ENCODE measurements at places on chromosomes 1 and 21.

DNA sequence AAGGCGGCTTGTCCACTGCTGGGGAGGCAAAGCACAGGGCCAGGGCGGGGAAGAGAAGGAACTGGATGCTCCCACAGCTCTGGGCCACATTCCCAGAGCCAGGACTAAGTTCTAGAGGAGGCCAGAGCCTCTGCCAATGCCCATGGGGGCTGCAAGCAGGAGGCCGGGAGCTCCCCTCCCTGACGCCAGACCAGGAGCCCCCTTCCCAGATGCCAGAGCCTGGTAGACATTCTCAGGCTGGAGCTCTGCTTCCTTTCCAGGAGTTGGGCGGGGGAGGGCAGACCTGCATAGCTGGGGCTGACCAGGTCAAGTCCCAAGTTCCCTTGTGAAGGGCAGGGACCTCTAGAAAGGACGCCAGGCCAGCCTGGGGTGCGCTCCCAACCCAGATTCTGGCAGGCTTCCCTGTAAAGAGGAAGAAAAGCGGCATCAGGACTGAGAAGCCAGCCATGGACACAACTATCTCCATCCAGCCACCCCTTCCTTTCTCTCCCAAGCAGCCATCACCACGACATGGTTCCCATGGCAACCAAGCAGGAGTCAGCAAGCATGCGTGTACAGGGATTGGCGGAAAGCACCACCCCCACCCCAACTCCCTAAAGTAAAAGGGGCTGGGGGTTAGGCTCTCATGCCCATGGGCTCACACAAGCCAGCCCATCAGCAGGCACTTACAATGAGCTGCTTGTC, 13.4 kb downstream of the KIF21B start:
- no peak for DNase-seq

GRCh38 chr1:206082831-206083695, 30.1 kb downstream of the RHEX start:
- DNase-seq: no peak

DNA sequence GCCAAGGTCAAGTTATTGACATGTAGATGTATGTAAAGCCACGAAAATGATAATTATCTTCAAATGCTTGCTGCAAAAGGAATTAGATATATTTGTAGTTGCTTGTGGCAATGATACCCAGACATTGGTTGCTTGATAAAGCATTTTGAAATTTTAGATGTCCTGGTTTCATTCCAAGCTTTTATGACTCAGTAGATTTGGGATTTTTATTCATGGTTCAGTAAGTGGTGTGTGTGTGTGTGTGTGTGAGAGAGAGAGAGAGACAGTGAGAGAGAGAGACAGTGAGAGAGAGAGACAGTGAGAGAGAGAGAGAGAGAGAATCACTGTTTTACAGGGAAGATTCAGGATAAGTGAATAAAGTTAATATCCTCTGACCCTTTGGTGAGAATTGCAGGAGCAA, 498.2 kb upstream of the C1orf87 start:
- DNase-seq: no peak

GRCh38 chr1:186812570-186812969, 16.2 kb upstream of the PLA2G4A start:
- no peak for DNase-seq

DNA sequence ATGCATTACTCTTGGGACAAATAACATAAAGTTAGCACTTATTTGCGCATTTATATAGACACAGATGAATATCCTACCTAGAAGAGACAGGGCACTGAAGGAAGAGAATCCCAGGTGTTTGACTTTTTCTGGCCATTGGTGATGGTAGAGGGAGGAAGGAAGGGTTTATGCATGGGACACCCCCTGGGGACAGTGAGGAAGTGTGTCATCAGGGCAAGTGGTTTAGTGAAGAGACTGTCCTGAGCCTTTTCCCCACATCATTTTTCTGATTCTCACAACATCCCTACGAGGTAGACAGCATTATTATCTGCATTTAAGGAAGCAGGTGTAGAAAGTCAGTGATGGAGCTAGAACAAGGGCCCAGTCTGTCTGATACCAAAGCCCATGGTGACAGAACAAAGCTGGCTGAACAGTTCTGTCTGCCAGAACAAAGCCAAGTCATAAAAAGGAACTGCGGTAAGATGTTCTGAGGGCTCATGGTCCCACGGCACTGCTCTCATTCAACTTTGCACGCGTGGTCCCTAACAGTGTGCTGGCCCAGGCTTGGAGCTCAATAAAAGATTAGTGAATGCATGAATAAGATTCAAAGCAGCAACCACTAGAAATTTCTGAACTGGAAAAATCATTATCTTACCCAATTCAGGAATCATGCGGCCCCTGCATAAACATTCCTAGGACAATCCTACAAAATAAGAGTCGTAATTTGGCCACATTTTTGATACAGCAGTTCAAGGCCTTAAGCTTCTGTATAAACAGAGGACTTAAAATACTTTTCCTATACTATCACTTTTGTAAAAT, 12.2 kb upstream of the CDC42BPA start:
- DNase-seq: no peak

- peak; percentile 86 for DNase-seq
These were observed 74.5 kb downstream of the ITPKB start for GRCh38 chr1:226664413-226665101.

GRCh38 chr1:28775121-28775942, 36.6 kb upstream of the OPRD1 start:
- DNase-seq: no peak

DNA sequence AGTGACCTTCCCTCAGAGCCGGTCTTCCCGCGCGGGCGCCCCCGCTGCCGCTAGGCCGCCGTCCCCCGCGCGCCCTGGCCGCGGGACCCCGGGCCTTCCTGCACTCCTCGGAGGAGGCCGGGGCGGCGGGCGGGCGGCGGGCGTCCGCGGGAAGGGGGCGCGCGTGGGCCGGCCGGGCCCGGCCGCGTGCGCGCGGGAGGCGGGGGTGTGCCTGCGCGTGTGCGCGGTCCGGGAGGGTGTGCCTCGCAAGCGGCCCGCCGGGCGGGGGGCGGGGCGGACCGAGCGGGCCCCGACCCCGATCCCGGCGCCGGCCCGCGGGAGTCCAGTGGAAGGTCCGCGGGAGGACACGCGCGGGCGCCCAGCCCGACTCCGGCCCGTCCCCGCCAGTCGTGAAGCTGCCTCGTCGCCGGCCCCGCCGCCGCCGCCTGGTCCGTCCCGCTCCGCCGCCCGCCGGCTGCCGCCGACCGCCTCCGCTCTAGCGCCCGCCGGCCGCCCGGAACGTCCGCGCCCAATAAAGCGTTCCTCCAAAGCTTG, 438 bp downstream of the MRPS6 start:
- peak; percentile 51 for DNase-seq

DNA sequence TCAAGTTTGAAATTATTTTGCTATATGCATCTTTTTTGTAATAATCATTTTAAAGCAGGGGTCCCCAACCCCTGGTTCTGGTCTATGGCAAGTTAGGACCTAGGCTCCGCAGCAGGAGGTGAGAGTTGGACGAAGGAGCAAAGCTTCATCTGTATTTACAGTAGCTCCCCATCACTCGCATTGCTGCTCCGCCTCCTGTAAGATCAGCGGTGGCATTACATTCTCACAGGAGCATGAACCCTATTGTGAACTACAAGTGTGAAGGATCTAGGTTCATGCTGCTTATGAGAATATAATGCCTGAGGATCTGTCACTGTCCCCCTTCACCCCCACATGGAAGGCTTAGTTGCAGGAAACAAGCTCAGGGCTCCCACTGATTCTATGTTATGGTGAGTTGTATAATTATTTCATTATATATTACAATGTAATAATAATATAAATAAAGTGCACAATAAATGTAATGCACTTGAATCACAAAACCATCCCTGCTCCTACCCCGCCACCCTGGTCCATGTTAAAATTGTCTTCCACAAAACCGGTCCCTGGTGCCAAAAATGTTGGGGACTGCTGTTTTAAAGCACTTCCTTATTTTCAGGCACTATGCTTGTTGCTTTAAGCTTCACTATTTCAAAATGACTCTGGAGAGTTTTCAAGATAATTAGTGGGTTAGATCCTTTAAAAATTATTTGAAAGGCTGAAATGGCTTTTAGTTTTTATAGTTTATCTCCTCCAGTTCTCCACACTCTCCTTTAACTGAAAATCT, 74.8 kb downstream of the PLA2G4A start:
- no peak for DNase-seq

- no peak for DNase-seq
These were observed 8.3 kb downstream of the RIPK4 start for GRCh38 chr21:41758550-41758949.

DNA sequence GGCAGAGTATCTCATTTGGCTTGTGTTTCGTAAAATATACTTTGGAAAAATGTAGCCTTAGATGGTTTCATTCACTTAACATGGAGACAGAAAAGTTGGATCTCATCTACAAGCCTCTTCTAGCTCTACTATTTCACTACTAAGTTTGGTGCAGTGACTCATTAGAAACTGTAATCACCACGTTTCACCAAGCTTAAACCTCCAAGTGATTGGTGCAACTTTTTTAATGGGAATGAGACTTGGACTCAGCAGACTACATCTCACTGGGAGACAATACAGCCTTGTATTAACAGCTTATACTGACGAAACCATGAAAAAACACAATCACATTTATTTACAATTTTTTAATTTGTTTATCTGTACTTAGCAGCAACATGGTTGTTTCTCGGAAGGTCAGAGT, 29.9 kb upstream of the NRIP1 start:
- DNase-seq: no peak

DNA sequence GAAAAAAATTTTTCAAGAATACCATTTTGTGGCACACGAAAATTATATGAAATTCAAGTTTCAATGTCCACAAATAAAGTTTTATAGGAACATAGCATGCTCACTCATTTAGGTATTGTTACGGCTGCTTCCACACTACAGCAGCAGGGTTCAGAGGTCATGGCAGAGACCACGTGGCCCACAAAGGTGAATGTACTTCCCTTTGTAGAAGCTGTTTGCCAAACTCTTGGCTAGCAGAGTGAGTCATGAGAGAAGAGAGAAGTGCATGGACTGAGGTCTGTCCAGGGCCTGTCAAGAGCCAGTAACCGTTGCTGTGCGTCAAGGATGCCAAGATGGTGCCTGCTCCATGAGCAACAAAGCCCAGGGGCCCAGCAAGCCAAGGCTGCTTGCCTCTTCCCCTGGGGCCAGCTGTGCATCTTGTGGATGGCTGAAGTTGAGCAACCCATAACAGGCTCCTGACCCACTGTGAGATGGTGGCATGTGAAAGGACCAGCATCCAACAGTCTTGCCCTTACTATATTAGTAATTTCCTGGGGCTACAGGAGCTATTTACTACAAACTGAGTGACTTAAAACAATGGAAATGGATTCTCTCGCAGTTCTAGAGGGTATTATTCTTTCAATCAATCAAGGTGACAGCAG, 64.8 kb upstream of the ATP5PO start:
- no peak for DNase-seq

- DNase-seq: no peak
These were observed 63.2 kb downstream of the SDC3 start for GRCh38 chr1:30845237-30845903.

- DNase-seq: no peak
These were observed 88.0 kb upstream of the ZNF648 start for GRCh38 chr1:182149411-182149965.

DNA sequence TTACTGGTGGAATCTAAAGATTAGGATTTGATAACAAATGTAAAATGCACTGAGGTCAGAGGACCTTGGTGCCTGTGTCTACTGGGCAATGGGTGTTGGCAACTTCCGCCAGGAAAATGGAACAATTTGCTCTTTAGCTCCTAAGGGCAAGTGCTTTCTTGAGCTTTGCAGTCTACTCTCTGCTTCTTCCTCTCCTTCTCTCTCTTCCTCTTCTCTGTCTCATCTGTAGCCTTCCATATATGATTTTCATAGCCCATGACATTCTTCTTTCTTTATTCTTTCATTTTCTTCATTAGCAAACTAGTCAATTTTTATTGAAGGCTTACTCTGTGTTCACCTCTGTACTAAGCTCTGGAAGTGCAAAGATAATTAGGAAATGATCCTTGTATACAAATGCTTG, 35.5 kb downstream of the OVGP1 start:
- no peak for DNase-seq

DNA sequence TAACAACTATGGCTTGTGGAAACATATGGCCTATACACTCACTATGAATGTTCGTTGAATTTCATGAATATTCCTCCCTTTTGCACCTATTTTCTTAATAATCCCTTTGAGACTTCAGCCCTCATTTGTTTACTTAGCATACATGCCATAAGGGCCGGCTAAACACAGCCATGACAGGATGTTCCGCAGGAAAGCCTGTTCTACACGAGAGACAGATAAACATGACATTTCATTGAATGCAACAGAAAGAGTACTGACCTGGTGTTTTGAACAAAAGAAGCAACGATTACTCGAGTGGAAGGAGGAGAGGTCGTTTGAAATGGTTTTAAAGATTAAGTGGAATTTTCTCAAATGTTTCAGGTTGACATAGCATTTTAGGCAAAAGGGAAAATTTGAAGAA, 459.5 kb upstream of the CXADR start:
- no peak for DNase-seq

GRCh38 chr1:205480349-205480985, 24.0 kb upstream of the CDK18 start:
- DNase-seq: no peak

- DNase-seq: no peak
These were observed 994 bp downstream of the RO60 start for GRCh38 chr1:193060406-193060805.

Data from SJCRH30 (cell line).